WERI-Rb-1 (cell line): ENCODE measurements at places on chromosomes 12 and 14.
A peak's percentile ranks its signal among the peaks of the same experiment; 100 is the strongest.

DNA sequence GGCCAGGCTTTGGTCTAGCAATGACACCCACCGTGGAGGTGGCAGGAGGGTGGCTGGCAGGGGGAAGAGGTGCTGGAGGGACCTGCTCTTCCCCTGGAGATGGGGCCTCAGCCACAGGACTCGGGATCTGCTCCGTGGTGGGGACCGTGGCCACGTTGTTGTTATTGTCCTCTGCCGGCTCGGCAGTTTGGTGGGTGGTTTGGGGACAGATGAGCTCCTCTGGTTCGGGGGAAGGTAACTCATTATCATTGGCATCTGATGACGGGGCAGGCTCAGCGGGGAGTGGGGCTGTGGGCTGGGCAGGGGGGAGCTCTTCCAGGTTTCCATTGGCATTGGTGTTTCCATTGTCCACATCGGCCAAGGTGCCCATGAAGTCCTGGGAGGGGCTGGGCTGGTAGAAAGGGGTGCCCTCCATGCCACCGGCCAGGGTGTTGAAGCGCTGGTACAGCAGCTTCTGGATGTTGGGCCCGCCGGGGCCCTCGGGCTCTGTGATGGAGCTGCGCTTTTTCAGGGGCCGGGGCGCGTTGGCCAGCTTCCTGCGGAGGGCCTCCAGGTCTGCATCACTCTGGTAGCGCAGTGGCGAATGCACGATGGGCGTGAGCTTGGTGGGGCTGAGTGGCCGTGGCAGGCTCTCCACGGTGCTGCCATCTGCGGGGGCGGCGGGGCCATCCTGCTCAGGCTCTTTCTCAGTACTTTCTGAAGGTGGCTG, 24.3 kb downstream of the ZFYVE21 start:
- no peak for DNase-seq

- no peak for DNase-seq
Measured at GRCh38 chr12:62948123-62948522, 13.2 kb upstream of the PPM1H start.

- peak; percentile 84 for DNase-seq
Measured at GRCh38 chr12:19088606-19089005, 40.9 kb upstream of the PLEKHA5 start.

- DNase-seq: no peak
Measured at GRCh38 chr12:96510306-96510764, 21.0 kb downstream of the CFAP54 start.

- peak; percentile 14 for DNase-seq
Measured at GRCh38 chr12:27711317-27711682, 668 bp downstream of the MRPS35 start.

DNA sequence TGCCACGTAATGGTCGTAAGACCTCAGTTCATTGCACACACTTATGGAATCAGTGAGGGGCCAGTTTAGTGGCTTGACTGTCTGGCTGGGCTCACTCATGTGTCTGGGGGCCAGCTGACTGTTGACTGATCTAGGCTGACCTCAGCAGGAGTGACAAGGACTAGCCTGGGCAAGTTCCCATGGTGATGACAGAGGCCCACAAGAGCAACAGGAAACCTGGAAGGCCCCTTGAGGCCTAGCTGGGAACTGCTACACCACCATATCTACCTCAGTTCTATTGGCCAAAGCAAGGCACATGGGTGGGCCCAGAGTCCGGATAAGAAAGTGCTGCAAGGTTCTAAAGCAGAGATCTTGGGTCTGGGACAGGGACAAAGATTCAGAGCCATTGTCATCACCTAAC, 21.3 kb upstream of the RFLNA start:
- DNase-seq: peak; percentile 90

- DNase-seq: no peak
Measured at GRCh38 chr14:104289507-104289906, 151.1 kb downstream of the KIF26A start.

GRCh38 chr14:98890556-98891340, 381.2 kb downstream of the BCL11B start:
- peak; percentile 23 for DNase-seq

DNA sequence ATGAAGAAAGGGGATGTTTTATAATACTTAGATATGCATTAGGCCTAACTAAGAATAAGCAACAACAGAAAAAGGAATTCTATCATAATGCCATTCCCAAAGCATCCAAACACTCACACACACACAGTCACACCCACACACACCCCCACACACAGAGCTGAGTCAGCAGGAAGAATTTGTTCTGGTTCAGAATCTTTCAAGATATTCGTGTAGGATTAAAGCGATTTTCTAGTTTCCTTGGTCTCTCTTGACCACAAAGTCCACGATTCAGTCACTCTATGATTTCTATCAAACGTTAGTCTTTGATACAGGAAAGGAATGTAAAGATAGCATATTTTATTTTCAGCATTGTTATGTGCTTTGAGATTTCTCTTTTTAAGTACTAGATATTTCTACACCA, 382.6 kb upstream of the DCN start:
- no peak for DNase-seq

DNA sequence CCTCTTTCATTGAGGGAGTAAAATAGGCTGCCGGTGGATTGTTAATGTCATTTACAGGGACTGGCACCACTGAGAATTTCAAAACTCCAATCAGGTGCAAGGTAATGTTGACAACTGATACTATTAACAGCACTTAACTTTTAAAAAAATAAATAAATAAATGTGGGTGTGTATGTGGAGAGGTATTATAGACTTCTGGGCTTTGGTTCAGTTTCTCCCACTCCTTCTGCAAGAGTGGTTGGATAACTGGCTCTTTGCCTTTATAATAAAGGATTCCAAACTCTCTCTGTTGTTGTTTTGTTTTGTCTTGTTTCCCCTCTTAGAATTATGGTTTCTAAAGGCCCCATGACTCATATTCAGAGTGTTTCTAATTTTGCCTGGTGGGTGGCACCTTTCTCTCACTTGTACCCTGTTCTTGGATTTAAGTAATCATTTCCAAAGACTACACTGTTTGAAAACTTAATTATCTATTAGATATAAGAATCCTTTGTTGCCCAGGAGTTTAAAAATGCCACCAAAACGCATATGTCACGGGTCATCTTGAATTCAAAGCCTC, 151.6 kb upstream of the ARID2 start:
- DNase-seq: no peak

DNA sequence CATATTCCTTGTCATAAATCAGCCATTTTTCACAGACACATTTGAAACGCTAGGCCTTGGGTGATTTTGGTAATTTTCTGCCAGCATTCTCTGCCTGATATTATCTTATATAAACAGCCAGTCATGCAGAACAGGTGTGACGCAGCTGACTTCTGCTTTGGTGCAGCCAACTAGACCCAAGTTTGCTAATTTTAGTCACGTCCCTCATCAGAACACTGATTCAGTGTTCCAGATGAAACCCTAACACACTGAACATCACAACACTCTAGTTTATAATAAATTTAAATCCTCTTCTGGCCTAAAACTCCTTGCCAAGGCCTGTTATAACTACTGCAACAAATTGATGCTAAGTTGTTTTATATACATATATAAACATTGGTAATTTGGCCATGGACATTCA, 386.1 kb downstream of the SEC23A start:
- no peak for DNase-seq

DNA sequence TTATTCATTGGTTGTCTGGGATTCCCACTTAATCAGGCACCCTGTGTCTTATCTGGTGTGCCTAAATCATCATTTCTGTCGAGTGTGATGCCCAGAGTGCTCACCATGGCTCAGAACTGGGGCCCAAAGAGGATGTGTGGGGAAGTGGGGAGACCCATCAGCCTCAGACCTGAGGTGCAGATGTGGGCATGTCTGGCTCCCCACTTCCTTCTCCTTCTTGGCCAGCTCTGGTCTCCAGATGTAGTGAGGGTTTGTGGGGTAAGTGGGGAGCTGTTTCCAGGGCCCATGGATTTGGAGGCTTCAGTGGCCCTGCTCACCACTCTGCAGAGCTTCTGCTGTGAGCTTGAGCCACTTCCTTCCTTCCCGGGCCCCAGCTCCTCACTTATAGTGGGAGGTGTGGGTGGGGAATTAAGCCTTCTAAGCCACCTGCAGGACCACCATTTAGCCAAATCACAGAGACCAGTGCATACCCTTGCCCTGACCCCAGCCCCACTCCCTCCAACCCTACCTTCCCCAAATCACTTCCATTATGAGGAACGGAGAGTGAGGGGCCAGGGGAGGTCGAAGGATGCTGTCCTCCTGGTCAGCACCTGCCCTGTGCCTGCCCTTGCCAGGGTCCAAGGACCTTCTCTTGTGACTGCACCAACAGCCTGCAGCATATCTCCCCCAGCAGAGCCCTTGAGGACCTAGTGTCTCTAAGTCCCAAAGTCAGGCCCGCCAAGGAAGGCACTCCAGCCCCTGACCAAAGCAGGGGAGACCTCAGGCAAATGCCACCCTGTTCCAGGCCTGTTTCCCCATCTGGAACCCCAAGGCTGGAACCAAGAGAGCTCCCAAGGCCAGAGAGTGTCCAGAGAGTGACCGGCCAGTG, 278.2 kb upstream of the RTL1 start:
- DNase-seq: no peak

GRCh38 chr14:58822856-58823255, 185.1 kb downstream of the DACT1 start:
- DNase-seq: no peak
